ENCODE measurements at places on chromosomes 3 and 15. TPM values are rescaled to one million over a fixed set of nuclear protein-coding genes. Genes with fewer than 3 reads are reported as not detected.

The UQCRC1 gene
- 246 TPM for total RNA-seq

The ALS2CL gene
- 4.0 TPM for total RNA-seq

The RABL3 gene
- total RNA-seq = 9.4 TPM

The NMNAT3 gene
- 1.8 TPM for total RNA-seq

The KLF13 gene
- 34.8 TPM for total RNA-seq

The IMPG2 gene
- 0.69 TPM for total RNA-seq

The STARD5 gene
- total RNA-seq = 2.1 TPM

The MFN1 gene
- total RNA-seq = 50.9 TPM

The CHRNA5 gene
- total RNA-seq = 3.6 TPM

The GPR149 gene
- not detected for total RNA-seq

The RAD51 gene
- 2.8 TPM for total RNA-seq

The PRSS50 gene
- not detected for total RNA-seq

The RLBP1 gene
- not detected for total RNA-seq

The DPPA2 gene
- total RNA-seq = not detected

The HCLS1 gene
- total RNA-seq = 20.2 TPM

The CADM2 gene
- 0.22 TPM for total RNA-seq

The CCDC33 gene
- total RNA-seq = not detected

The AGTR1 gene
- not detected for total RNA-seq

The THPO gene
- under 0.01 TPM for total RNA-seq

The PLCL2 gene
- 13.7 TPM for total RNA-seq

The RASL12 gene
- not detected for total RNA-seq

The GOLGA8H gene
- total RNA-seq = 0.69 TPM

The CCR2 gene
- not detected for total RNA-seq

The A4GNT gene
- total RNA-seq = not detected

The MITF gene
- total RNA-seq = 7.8 TPM

The FANCD2OS gene
- total RNA-seq = not detected

The BCL2A1 gene
- total RNA-seq = 0.09 TPM

The CHRNA7 gene
- 0.17 TPM for total RNA-seq

The FEZF2 gene
- total RNA-seq = not detected

The TIMP4 gene
- 0.26 TPM for total RNA-seq

The SHC4 gene
- total RNA-seq = 0.34 TPM

The PATL2 gene
- total RNA-seq = 0.09 TPM

The FYCO1 gene
- total RNA-seq = 11.0 TPM

The ERICH6 gene
- 0.09 TPM for total RNA-seq

The ARHGAP31 gene
- 23.4 TPM for total RNA-seq

The CCR1 gene
- total RNA-seq = not detected

The CKMT1A gene
- total RNA-seq = not detected

The HDGFL3 gene
- 87.2 TPM for total RNA-seq

The CAPN3 gene
- total RNA-seq = 0.69 TPM

The EXD1 gene
- not detected for total RNA-seq

The LMAN1L gene
- not detected for total RNA-seq

The ARL8B gene
- 64.0 TPM for total RNA-seq

The EXOG gene
- 5.9 TPM for total RNA-seq

The PPARG gene
- 47.9 TPM for total RNA-seq

The SPATA12 gene
- total RNA-seq = 0.52 TPM

The ILDR1 gene
- total RNA-seq = not detected

The CYP1A2 gene
- not detected for total RNA-seq

The TICRR gene
- 0.69 TPM for total RNA-seq

The TYRO3 gene
- 1.7 TPM for total RNA-seq

The FXR1 gene
- total RNA-seq = 217 TPM

The GPR87 gene
- not detected for total RNA-seq
